ENCODE measurements at places on chromosomes 3 and 15. TPM values are rescaled to one million over a fixed set of nuclear protein-coding genes. Genes with fewer than 3 reads are reported as not detected.

MYRIP gene
- 1.5 TPM for polyA plus RNA-seq

SPTSSB gene
- 23.5 TPM for polyA plus RNA-seq

IL17RD gene
- polyA plus RNA-seq: 11.9 TPM

CDC25A gene
- 17.7 TPM for polyA plus RNA-seq

ACTRT3 gene
- polyA plus RNA-seq: 2.9 TPM

All from GM23338 (cell line).